Activated naive CD4-positive, alpha-beta T cell treated with anti-CD3 and anti-CD28 coated beads, Interleukin-2, amount 50 U/mL, for 16 hours (primary cell): ENCODE measurements at places on chromosomes 7 and 10.
A peak's percentile ranks its signal among the peaks of the same experiment; 100 is the strongest.

GRCh38 chr10:111087331-111087756, 10.5 kb downstream of the ADRA2A start:
- DNase-seq = no peak

GRCh38 chr7:104945599-104945956, 68.4 kb upstream of the KMT2E start:
- DNase-seq = no peak

DNA sequence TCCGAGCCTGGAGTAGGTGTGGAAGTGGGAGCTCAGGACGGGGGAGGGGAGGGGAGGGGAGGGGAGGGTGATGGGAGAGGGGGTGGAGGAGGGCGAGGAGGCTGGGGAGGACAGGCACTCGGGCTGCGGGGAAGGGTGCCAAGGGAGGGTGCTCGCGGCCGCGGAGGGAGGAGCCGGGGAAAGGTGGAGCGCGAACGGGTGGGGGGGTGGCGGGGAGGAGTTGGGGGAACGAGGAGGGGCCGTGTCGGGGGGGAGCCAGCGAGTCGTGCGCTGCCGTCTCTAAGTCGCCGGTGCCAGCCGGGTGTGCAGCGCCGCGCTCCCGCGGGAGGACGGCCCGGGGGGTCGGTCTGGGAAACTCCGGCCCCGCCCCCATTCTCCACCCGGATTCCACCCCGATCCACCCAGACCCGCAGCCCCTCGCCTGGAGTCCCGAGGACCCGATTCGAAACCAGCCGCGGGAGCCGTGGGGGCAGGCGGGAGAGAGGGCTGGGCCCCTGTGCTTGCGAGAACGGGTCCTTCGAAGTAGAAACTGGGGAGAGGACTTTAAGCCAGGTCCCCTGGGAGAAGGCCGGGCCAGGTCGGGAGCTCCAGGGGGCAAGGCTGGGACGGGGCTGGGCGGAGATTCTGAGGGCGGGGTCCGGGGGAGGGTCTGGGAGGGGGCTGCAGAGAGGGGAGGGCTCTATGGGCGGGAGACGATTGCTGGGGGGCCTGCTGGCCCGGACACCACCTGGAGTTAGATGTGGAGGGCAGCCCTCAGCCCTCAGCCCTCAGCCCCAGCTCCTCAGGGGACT, at the start of gene ZNF467:
ZNF467 (minus strand) TSS at position 143 of the 791 bp plus-strand sequence. CDS start 2,556 bp downstream, outside the sequence.
- DNase-seq = peak; percentile 51

GRCh38 chr10:18149196-18149800, 9.1 kb downstream of the CACNB2 start:
- no peak for DNase-seq

GRCh38 chr7:76252021-76252420, 50.3 kb downstream of the SRRM3 start:
- DNase-seq = no peak

- no peak for DNase-seq
These were observed 531.8 kb downstream of the KCNMA1 start for GRCh38 chr10:77105761-77106221.

DNA sequence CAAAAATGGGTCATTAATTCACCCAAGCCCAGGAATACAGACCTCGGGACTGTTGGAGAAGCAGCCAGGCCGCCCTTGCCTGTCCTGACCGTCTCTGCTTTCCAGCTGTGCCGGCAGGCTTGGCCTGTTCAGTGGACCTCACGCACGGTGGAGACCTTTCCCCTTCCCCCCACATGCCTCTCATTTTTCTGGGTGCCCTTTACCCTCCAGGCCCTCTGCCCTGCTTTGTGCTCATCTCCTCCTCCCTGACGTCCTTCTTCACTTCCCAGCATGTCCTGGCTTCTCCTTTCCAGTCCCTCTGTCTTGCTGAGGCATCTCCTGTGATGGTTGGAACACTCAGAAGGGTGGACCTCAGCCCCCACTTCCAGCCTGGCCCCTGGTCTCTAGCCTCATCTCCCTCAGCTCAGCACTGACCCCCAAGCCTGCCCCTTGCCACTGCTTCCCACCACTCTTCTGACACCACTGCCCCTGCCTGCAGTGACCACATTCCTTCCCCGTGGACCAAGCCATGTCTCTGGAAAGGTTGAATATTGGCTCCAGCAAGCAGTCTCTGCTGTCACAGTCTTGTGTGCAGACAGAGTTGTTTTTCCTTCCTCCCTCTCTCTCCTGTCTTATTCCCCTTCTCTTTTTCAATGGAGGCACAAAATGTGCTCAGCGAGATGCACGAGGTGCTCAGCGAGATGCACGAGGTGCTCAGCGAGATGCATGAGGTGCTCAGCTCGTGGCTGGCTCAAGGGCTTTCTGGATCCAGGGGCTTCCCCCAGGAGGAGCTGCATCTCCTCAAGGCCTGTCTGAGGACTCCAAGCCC, 14.9 kb downstream of the BAG3 start:
- no peak for DNase-seq

DNA sequence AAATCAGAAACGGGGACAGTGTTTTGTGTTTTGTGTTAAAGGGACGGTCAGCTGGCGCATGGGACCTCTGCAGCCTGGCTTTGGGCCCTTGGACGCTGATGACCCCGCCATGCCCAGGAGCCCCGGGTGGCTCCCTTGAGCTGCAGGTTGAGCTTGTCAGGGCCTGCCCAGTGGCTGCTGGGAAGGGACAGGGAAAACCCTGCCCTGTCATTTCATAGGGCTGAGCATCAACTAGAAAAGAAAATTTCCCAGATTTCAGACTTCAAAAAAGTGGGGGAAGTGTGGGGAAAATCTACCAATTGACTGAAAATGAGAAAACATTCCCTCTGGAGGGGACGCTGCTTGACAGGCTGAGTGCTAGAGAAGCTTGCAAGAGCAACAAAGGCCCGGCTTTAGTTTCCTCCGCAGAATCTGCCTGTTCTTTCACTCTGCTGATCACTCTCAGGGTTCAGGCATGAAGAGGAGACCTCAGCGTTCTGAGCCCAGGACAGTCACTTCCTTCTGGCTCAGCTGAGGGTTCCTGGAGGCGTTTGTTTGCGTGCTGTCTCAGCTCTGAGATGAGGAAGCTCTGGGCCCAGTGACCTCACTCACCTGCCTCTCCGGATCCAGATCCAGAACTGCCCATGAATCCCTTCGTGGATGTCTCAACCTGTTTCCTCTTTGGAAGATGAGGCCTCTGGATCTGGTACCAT, 18.6 kb upstream of the DNAJB6 start:
- DNase-seq = peak; percentile 17

- no peak for DNase-seq
These were observed 37.0 kb upstream of the GLCCI1 start for GRCh38 chr7:7931626-7932025.

DNA sequence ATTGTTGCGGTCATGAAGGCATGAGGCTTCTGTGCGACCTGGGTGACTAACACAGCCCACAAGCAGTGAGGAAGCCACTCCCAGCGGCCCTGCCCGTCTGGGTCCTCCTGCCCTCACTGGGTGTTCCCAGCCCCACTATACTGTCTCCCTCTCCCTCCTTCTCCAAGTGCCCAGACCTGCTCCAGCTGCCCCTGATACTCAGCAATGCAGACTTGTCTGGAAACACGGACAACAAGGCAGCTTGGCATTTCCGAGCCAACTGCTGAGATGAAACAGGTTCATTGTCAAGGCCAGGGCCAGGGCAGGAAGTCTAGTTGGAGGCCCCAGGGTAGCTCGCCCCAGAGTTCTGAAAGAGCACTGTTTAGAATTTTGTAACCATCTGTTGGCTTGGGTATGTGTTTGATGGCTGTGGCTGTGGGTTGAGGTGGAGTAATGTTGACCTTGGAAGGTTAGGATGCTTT, 95.7 kb downstream of the RBM20 start:
- no peak for DNase-seq

- DNase-seq = peak; percentile 24
These were observed 723 bp upstream of the TES start for GRCh38 chr7:116209561-116210070.

DNA sequence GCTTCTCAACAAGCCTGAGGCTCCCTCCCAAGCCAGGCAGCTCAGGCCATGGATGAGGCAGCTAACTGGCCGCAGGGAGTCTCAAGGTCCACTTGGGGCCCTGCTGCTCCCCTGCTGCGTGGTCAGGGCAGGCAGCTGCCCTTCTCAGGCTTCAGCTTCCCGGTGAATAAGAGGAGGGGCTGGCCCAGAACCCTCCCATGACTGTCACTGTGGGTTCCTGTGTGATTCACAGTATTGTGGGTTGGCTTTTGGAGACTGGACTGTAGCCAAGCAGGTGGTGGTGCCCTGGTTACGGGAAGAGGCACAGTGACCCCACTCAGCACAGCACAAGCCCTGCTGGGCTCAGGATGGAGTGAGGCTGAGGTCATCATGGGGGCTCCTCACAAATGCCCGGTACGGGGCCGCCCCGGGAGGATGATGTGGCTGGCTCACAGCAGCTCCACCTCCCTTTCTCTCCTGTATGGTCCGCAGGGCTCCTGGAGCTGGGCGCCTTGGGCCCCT, 189.8 kb downstream of the HECW1 start:
- no peak for DNase-seq

- DNase-seq = no peak
These were observed 380 bp downstream of the NAT16 start for GRCh38 chr7:101179713-101180112.

GRCh38 chr10:88881320-88881719, 1.3 kb downstream of the STAMBPL1 start:
- DNase-seq = no peak

GRCh38 chr10:34135515-34135914, 679.6 kb downstream of the PARD3 start:
- no peak for DNase-seq

DNA sequence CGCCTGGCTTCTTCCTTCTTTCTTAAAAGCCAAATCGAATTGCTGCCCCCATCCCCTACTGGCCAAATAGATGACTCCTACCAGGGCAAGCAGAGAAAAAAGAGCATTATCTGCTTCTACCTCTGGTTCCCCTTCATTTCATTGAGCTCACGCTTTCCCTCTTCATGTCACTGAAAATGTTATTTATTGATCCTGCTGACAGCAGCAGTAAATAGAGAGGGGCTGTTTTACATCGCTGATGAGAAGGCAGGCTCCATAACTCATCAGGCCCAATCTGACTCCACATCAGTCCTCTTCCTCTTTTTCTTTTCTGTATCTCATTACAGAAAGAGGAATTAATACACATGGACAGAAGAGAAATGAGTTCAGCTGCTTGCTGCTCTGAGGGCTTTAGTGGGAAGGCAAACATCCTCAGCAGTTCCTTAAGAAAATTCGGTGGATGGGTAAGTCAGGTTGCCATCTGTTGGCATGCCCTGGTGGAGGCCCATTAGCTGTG, 904.1 kb downstream of the KCNMA1 start:
- no peak for DNase-seq

- DNase-seq = no peak
These were observed 50.0 kb upstream of the PCGF5 start for GRCh38 chr10:91170418-91170817.

- peak; percentile 5 for DNase-seq
These were observed 85.9 kb downstream of the FOXL3 start for GRCh38 chr7:375901-376305.

- peak; percentile 25 for DNase-seq
These were observed 557 bp downstream of the CYTH3 start for GRCh38 chr7:6271694-6272440.

GRCh38 chr10:100888957-100889356, 23.8 kb upstream of the SLF2 start:
- no peak for DNase-seq

GRCh38 chr7:18637516-18637915, 142.0 kb downstream of the HDAC9 start:
- no peak for DNase-seq

DNA sequence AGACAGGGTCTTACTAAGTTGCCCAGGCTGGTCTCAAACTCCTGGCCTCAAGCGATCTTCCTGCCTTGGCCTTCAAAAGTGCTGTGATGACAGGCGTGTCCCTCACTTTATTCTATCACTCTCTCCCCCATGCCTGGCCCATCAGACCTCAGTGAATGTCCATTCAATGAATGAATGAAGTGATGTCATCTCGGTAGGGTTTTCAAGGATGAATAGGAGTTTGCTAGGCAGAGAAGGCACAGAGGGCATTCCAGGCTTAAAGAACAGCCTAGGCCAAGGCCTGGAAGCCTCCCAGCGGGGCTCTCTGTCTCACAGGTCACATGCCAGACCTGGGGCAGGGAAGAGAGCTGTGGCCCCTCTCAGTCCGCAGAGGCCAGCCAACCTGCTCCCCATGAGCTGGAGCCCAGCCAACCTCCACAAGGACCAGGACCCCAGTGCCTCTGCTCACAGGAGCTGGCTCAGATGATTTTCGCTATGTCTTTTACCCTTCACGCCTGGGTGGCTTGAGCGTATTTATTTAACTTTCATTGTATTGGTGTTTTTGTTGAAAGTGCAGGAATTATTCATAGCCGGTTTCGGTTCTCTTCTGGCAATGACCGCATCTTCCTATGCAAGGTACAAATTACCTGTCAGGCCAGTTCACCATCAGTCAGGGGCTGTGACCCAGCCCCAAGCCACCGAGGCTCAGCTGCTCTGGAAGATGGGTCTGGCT, 11.8 kb upstream of the TNRC18 start:
- no peak for DNase-seq

- DNase-seq = no peak
These were observed 476.5 kb upstream of the IGFBP3 start for GRCh38 chr7:46397591-46397990.

DNA sequence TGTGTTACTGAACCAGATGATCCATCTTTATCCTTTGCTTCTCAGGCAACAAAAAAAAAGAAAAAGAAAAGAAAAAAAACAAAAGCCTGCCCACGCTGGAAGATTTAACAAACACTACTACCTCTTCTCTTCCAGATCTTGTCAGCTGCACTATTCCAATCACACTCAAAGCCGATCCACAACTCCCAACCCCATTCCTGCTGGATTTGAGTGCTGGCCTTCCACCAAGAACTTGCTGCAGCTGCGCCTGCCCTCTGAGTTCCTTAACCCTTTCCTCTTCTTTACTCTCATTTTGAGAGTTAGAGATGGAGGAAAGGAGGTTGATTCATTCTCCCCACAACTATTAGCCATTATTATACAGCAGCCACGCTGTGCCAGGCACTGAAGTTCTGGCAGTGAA, 16.0 kb upstream of the ITGA8 start:
- DNase-seq = no peak

GRCh38 chr7:132548489-132549078, 27.7 kb downstream of the PLXNA4 start:
- DNase-seq = no peak

DNA sequence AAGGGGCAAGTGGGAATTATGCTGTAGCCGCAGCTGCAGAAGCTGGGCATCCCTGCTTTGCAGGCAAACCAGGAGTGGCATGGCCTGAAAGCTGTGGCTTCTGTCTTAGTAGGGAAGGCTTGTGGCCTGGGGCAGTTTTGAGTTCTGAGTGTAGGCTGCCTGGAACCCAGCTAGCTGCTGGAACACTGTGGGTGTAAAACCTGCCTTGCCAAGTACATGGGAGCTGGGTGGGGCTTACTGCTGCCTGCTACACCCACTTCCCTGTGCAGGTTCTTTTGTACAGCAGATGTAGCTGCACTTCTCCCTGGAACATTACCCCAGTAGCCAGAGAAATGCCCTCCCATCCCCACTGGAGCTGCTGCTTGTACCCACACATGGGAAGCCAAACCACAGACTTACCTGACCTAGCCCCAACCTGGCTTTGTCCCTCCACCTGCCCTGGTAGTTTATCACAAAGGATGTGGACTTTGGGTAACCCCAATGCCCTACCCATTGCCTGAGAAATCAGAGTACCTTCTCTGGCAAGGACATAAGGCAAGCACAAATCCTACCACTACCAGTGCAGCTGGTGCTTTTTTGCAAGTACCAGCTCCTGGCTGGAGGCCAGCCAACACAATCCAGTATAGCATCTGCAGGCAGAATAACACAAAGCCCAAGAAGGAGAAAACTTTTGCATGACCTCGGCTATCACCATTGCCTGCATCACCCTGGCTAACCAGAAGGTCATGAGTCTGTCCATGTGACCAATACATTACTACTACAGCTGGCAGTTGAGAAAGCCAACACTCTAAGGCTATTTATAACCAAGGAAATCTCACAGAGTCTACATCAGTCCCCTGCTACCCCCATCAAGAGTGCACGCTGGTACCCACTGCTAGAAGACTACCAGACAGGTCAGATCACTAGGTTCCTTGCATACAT, 26.5 kb upstream of the PPP1R3A start:
- no peak for DNase-seq
